Right lung (tissue), 10 donors: ENCODE measurements at places on chromosomes 6 and 20. TPM values are rescaled to one million over a fixed set of nuclear protein-coding genes. Genes with fewer than 3 reads are reported as not detected.

- no peak for DNase-seq
Observed at GRCh38 chr6:155498370-155498769, 42.7 kb upstream of the NOX3 start.

- no peak for DNase-seq
Observed at GRCh38 chr6:145161501-145161900, 573.8 kb downstream of the EPM2A start.

GRCh38 chr6:113385020-113385431 is 472.1 kb upstream of the MARCKS start:
- DNase-seq: no peak

DNA sequence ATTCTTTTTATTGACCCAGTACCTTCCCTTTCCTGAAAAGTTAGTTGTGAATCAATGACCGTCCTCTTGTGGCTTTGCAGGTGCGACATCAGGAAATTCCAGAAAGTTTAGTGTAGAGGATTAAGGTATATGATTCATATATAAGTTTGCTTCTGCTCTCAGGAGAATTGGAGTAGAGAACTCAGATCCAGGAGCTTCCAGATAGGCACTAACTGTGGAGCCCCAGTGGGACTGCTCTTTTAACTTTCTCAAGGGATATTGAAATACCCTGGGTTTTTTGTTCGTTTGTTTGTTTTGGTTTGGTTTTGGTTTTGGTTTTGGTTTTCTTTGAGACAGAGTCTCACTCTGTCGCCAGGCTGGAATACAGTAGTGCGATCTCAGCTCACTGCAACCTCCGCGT is 9.5 kb downstream of the TAAR2 start:
- DNase-seq: no peak

GRCh38 chr20:7505152-7505834 is 435.0 kb downstream of the HAO1 start:
- DNase-seq: no peak

GRCh38 chr6:142235791-142236190 is 66.0 kb upstream of the ADGRG6 start:
- DNase-seq: no peak

- DNase-seq: no peak
Observed at GRCh38 chr20:47347661-47348435, 8.7 kb downstream of the ZMYND8 start.

DNA sequence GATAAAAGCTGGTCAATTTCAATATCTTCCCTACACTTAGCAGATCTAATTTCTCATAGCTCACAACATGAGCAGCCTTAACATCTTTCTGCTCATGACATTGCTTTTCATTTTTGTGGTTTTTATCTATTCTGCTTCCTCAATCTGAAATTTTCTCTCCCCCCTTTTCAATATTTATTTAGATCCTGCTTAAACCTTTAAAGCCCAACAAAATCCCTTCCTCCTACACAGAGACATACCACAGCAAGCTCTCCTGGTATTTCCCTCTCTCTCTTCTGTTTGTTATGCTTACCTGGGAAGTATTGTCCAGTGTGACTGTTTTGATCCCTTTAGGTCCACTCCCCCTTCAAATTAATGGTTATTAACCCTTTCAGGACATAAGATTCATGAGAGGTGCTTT is 582.5 kb downstream of the RFPL4B start:
- no peak for DNase-seq

GRCh38 chr6:11436508-11437096 is 100.9 kb upstream of the TMEM170B start:
- DNase-seq: no peak

DNA sequence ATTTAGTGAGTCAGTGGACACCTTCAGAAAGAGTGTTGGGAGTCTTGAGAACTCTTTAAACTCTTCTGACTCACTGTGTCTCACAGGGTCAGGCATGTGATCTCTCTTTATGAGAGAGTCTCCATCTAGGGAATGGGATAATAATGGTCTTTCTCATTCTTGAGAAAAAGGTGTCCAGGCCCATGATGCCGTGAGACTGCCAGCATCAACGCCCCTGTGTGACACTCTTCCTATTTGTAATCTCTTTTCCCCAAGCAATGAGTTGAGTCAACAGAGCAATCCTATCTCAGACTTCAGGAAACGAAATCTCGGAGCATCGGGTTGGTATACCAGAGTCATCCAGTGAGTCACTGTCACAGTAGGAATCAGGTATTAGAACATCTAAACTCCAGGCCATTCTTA is 82.3 kb upstream of the BMP2 start:
- no peak for DNase-seq

GRCh38 chr6:30219244-30219643 is 6.0 kb upstream of the TRIM26 start:
- DNase-seq: peak; percentile 24

DNA sequence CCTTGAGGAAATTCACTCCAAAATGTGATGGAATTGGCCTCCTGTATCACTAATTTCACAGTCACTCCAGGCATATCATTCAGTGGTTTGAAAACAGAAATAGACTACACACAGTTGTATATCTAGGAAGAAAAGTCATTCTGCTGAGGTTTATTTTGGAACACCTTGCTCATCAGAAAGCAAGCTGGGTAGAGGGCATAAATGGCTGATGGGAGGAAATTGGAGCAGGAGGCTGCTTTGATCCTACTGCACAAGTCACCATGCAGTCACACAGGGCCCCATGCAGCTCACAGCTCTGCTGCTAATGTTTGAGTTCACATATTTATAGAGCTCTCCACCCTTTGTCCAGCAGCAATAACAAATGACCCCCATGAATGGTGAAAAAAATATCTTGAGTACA is 12.3 kb downstream of the NHLRC1 start:
- no peak for DNase-seq

DNA sequence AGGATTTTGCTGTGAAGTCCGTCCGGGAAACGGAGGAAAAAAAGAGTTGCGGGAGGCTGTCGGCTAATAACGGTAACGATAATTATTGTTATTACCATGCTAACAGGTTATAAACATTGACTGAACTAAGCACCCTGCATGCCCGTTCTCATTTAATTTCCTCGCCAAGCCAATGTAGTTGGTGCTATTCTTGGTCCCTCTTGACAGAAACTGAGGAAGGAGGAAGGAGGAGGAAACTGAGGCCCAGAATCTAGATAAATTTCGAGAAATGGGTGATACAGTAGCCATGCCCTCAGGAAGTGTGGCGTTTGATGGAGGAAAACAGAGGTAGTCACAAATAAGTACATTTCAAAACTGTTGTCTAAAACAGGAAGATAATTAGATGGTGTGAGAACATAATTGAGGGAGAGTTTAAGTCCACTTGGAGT is 474 bp downstream of the TPX2 start:
- no peak for DNase-seq

DNA sequence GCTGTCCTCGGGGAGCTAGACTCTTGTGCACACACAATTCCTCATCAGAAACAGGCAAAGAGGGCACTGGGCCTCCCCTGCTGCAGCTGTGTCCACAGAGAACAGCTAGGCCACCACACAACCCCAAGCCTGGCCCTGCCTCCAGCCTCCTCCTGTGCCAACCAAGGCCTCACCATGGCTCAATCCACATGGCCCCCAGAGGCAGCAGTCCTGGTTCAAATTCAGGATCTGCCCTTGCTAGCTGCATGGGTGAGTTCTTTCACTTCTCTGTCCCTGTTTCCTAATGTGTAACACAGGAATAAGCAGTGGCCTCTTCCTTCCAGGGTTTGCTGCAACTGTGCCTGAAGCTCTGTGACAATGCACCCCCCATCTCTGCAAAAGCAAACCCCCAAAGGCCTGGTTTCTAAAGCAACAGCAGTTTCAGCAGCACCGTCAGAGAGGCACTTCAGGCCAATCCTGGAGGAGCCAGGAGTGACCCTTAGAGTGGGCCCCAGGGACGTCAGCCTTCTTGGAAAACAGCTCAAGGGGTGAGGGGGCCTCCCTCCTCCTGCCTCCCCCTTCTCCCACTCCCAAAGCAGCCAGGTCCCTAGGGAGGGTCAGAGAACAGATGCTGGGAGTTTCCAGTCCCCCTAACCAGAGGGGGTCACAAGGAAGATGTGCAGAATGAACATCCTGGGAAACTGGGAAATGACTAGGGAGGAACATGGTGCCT is 2.2 kb downstream of the ADISSP start:
- DNase-seq: no peak

DNA sequence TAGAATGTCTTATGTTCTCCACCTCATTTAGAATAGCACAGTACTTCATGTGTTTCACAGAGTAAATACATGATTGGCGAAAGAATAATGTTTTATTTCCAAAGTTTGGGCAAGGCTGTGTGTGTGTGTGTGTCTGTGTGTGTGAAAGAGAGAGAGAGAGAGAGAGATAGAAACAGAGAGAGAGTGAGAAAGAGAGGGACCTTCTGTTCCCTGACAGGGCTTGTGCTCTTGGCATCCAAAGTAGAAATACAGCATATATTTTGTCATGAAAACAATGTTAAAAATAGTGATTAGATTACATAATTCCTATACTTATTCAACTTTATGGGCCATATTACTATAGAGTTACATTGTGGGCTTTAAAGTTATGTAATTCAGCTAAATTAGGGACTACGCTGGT is 201.2 kb downstream of the KIF6 start:
- peak; percentile 91 for DNase-seq

DNA sequence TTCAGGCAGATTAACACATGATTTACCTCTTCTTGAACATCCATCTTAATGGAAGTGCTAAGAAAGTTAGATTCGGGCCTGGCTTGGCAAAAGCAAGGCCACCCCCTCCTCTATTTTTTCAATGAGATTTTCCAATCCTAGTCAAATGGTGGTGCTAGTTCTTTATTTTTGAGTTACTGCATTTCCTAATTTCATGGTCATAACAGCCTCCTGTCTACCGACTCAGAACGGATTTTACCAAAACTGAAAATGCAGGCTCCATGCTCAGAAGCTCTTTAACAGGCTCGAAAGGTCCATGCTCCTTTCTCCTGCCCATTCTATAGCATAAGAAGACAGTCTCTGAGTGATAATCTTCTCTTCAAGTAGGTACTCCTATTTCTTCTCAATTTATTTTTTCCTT is 117.2 kb upstream of the ESR1 start:
- no peak for DNase-seq

GRCh38 chr20:370977-371754 is 9.4 kb upstream of the TRIB3 start:
- DNase-seq: no peak

- DNase-seq: no peak
Observed at GRCh38 chr20:23459461-23460150, 6.9 kb upstream of the CST11 start.

DNA sequence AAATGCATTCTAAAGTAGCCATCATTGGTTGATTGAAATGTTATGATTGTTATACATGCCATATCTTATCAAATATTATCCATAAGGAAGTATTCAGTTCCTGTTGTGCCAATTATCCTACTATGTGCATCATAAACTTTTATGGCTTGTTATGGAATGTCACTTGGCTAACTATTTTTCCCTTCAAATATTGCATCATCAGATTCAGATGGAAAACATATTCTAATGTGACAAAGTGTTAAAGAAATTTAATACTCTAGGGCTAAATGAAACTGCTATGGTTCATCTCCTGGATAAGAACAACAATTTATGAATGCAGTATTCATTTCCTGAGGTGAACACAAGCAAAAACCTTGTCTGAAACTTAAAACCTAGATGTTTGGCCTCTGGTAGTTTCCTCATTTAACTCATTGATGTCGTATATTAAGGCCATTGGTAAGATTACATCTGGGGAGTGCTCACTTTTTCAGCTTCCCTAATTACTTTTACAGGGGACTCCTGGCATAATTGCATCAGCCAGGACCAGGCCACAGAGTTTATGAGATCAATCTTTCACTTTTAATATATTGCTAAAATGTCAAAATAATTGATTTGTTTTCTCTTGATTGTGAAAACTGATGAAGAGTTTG is 134.9 kb upstream of the CEP162 start:
- DNase-seq: no peak

Gene RIPOR2
- 5.9 TPM for polyA plus RNA-seq

Gene C6orf163
- polyA plus RNA-seq: 6.1 TPM

Gene HCRTR2
- not detected for polyA plus RNA-seq

Gene FOXF2
- polyA plus RNA-seq: 58.7 TPM

Gene ERVFRD-1
- polyA plus RNA-seq: 0.05 TPM

Gene SMLR1
- polyA plus RNA-seq: 0.16 TPM

Gene ARFGEF3
- 6.6 TPM for polyA plus RNA-seq

Gene GGTLC1
- 0.81 TPM for polyA plus RNA-seq

Gene TRAPPC3L
- polyA plus RNA-seq: 0.48 TPM
